ENCODE measurements at places on chromosomes 5 and 9.

DNA sequence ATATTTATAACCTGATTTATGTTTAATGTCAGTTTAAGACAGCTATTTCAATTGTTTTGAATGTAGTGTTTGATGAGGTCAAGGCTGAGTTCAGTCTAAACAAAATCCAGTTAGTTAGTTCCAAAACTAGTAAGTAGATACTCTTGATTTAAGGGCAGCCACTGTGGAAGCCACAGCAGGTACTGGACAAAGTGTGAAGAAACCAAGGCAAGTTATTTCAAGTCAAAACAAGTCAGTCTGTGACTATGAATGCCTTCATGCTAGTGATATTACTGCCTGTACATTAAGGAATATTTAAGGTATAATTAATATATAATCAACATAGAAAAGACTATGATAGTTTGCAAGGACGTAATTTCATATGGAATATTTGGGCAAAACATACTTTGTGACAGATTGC lies 362.3 kb downstream of the DMRTA1 start:
- DNase-seq = no peak

GRCh38 chr9:93120846-93121315 lies 13.2 kb downstream of the NINJ1 start:
- no peak for DNase-seq

DNA sequence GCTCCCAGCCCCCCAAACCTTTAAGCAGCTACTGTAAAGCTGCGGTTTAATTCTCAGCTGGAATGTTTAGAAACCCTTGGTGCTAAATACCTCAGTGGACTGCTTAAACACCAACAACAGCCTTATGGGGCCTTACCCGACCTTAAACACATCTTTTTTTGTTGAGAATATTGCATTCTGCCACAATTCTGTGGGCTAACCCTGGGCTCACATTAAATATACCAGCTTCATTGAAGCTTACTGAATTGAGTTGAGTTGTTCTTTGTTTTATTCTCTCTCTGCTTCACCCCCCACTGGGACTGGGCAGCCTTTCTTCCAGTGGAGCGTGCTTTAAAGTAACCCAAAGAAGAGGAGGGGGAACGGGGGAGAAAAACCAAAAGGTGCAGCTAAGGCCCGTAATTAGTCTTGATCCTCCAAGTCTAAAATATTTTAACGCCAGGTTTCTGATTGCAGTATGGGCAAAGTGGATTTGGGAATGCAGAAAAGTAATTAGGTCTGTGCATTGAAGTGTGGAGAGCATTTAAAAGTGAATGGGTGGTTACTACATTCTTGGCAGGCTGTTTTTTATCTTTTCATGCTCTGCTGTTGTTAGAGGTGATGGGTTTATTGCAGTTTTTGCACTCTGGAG lies 281.2 kb downstream of the NR2F1-AS1 start:
- DNase-seq = no peak

- DNase-seq = no peak
Measured at GRCh38 chr5:143413958-143414669, 10.6 kb upstream of the NR3C1 start.

GRCh38 chr5:173581408-173582215 lies 34.8 kb downstream of the BOD1 start:
- DNase-seq = peak; percentile 22

DNA sequence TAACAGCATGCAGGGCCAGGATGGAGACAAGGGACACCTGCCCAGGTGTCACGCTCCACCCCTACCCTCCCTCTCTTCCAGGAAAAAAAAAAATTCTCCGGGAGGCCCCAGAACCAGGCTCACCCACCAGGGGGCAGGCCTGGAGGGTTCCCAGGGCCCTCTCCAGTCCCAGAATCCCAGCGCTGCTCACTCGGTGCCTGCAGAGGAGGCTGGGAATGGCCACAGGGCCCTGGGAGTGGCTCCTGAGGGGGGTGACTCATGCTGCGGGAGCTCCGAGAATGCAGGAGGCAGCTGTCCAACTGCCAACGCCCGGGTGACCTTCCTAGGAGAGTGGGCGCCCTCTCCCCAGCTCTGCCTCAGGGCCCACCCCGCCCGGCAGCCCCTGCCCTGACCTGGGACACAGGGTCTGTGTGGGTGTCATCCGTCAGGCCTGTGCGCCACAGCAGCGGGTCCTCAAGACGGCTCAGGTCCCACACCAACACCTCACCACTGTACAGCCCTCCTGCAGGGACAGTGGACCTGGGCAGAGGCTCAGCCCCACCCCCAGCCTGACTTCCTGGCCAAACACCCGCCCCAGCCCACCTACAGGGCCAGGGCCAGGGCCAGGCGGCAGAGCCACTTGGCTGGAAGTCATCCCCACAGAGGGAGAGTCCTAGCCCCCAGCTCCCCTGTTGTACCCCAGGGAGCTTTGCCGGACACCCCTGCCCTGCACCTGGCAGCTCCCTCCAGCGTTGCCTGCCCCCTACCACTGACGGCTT lies 21.2 kb downstream of the DYNC2I2 start:
- DNase-seq = no peak

DNA sequence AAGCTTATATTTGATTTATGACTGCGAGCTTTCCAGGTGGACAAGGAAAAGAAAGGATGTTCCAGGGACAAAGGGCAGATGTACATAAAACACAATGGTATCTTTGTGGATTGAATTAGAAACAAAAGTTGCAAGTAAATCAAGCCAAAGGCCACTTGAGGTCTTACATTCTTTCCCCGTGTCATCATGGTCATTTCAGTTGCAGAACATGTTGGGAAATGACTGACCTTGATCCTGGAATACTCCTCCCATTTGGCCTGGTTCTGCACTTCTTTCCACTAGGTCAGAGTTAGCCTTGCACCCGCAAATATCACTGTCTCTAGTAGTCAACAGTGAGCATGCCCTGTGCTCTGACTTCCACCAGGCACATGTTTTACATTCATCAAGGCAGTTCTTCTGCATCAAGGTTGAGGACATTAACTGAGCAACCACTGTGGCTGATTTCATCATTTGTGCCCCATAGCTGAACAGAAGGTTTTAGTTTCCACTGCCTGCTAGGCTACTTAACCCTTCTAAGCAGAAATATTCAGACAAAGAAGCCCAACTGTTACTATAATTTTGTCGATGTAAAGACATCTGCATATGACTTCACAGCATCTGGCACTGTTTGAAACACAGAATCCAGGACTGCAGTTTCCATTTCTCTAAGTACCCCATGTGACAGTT lies 1161.7 kb upstream of the DMAC1 start:
- DNase-seq = no peak

DNA sequence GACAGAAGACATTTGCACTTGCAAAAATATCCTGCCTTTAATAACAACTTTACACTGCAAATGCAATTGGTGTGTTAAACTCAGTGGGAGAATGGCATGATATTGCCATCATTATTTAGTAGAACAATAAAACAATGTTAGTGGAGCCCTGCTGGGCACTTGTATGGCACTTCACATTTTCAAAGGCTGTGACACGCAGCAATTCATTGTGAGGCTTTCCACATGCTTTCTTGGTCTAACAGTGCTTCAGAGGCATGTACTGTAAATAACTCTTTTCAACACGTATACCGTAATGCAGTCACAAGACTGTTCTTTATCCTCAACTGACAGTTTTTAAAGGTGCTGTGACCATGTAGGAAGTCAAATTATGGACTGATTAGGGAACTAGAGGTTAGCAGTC lies 155.5 kb upstream of the EPB41L4A start:
- DNase-seq = no peak
